ENCODE measurements at places on chromosomes 11 and 22.

GRCh38 chr11:107275632-107276031, 182.0 kb downstream of the CWF19L2 start:
- no peak for DNase-seq

GRCh38 chr11:105368711-105369110, 229.1 kb upstream of the CARD18 start:
- DNase-seq = peak; percentile 53

DNA sequence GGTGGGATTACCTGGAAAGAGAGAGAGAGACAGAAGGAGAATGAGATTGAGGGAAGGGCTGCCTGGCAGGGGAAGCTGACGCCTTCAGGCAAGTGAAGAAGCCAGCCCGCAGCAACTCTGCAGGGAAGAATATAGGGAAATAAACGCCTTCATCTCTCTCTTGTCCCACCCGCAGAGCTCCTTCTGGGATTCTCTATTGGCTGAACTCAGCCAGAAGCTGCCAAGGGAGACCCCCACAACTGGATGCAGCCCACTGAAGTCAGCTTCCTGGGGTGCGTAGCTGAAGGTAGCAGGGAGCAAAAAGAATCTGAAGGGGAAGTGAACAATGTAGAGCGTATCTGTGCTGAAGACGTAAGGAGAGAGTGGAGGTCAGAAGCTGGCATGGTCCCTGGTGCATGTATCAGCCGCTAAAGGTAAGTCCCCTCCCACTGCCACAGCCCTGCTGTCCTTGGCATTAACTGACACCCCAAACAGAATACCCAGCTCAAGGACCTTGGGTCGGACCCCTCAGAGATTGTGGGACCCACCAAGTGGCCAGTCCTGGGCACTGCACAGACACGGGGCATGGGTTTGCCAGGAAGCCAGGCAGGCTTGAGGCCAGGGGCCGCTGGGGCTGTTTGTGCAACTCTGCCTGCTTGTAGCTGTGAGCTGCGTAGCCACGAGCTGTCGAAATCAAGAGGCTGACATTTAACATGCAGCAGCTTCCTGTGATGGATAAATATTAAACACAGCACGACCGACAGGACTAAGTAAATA, 469.9 kb downstream of the MN1 start:
- peak; percentile 86 for DNase-seq

- DNase-seq = no peak
Observed at GRCh38 chr11:2375964-2376551, 1.1 kb upstream of the CD81 start.

- peak; percentile 12 for DNase-seq
Observed at GRCh38 chr22:24836282-24836681, 30.3 kb downstream of the SGSM1 start.

GRCh38 chr11:119509969-119510401, 87.0 kb upstream of the THY1 start:
- peak; percentile 86 for DNase-seq

- DNase-seq = no peak
Observed at GRCh38 chr11:60987577-60988277, 16.2 kb downstream of the CD6 start.

- peak; percentile 41 for DNase-seq
Observed at GRCh38 chr11:34926831-34927132, 10.4 kb downstream of the PDHX start.

DNA sequence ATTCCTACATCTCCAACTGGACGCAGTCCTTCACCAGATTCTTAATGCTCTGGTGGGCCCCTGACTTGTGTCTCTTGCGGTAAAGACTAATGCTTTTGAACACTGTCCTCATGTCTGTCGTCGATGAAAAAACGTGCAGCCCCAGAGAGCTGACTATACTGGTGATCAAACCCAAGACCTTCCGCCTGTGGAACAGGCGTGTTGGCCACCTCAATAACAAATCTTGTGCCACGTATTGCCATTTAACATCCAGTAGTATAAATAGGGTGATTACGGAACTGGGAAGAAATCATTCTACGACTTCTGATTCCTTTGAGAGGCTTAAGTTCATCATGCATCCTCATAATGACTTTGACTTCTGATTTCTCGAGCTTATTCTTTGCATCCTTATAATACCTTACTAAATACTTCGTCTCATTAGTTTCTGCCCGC, 45.6 kb downstream of the OR4D9 start:
- DNase-seq = peak; percentile 39

DNA sequence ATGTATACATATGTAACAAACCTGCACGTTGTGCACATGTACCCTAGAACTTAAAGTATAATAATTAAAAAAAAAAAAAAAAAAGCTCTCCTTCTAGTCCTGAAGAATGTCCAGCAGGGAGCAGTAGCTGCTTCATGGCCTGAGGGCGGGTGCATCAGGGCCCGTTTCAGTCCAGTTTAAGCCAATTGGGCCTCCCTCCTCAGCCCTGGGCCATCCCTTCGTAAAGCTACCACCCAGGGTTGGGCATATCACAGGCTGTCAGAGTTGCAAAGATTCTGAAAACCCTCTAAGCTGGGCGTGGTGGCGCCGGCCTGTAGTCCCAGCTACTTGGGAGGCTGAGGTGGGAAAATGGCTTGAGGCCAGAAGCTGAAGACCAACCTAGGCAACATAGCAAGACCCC, 5.4 kb downstream of the TMPRSS13 start:
- DNase-seq = peak; percentile 9

DNA sequence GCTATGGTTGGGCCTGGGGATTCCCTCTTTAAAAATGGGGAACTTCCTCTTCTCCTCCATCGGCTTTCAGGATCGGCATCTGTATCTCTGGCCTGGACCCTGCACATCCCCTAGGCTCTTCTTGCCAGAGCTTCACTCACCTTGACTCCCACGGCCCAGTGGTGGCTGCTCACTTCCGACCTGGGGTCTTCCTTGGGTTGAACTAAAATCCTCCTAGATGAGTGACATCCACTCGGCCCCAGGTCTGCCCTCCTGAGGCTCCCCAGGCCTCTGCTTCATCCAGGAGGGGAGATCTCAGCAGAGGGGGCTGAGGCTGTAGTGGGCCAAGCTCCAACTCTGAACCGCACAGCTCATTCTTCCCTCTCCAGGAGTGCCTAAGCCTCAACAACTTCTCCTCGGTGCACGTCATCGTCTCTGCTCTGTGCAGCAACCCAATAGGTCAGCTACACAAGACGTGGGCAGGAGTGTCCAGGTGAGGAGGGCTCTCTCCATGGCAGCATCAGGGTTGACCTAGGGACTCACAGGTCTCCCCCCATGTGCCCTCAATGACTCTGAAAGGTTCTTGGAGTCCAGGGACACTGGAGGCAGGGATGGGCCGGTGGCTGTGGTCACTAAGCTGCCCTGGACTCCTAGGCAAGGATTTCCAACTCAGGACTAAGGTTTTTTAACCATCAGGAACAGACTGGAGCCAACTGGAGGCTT, 3.3 kb downstream of the RGL4 start:
- DNase-seq = no peak

- DNase-seq = no peak
Observed at GRCh38 chr11:38835966-38836365, 2237.9 kb upstream of the RAG2 start.

- no peak for DNase-seq
Observed at GRCh38 chr22:45769569-45770210, 98.1 kb downstream of the ATXN10 start.

DNA sequence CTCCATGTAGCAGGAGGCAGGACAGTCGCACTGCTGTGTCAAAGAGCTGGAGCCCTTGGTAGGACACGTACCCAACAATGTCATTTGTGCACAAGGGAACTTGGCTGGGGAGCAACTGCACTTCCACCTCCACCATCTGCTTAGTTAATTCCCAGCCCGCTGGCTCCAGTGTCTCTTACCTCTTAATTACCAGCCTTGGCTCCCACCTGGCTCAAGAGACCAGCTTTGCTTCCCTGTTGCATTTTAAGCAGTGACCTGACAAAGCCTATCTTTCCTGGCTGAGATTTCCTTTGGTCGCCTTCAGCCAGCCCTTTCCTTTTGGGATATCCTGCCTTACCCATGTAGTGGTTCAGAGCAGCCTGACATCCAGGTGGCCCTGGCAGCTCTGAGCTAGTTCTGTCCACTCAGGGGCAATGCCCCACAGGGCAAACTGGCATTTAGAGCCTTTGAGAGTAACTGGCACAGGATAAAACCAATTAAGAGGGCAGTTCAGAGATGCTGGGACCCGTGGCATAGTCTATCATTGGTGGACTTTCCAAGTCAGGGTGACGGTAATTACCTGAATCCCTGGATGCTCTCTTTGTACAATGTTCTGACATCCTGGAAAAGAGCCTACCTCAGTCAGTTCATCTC, 212.6 kb upstream of the SORL1-AS1 start:
- DNase-seq = no peak

DNA sequence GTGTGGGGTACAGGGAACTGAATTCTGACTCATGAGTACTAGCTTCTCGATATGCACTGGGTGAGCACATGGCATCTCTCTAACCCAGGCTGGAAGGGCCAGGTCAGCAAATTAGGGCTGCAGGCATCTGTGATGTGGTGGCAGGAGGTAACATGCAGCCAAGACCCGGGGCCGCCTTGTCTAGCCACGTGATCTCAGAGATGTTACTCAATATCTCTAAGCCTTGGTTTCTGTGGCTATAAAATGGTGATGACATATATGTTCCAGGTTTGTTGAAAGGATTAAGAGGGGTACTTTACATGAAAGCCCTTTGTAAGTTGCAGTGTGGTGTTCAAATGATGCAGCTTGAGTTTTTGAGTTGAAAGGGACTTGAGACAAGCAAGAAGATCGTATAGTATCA, 3.2 kb downstream of the ST14 start:
- peak; percentile 51 for DNase-seq

GRCh38 chr11:45180179-45180847, 33.9 kb downstream of the PRDM11 start:
- DNase-seq = peak; percentile 5

- no peak for DNase-seq
Observed at GRCh38 chr22:41987276-41987675, 11.3 kb upstream of the WBP2NL start.

DNA sequence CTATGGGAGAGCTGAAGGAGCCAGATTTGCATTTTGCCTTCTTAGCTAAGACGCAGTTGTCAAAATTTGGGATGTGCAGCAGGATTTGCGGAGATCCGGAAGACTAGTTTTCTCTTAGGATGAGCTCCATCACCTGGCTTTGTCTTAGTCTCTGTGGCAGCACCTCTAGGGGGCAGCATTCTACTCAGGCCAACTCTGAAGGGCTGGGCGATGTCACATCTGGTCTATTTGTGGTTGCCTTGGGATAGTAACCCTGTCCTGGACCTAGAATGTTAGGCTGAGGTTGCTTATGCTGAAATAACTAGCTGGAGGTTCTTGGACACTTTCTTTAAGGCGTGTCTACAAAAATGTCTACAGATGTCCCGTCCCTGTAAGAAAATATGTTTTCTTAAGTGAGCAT, 116.2 kb downstream of the FAT3 start:
- peak; percentile 41 for DNase-seq

DNA sequence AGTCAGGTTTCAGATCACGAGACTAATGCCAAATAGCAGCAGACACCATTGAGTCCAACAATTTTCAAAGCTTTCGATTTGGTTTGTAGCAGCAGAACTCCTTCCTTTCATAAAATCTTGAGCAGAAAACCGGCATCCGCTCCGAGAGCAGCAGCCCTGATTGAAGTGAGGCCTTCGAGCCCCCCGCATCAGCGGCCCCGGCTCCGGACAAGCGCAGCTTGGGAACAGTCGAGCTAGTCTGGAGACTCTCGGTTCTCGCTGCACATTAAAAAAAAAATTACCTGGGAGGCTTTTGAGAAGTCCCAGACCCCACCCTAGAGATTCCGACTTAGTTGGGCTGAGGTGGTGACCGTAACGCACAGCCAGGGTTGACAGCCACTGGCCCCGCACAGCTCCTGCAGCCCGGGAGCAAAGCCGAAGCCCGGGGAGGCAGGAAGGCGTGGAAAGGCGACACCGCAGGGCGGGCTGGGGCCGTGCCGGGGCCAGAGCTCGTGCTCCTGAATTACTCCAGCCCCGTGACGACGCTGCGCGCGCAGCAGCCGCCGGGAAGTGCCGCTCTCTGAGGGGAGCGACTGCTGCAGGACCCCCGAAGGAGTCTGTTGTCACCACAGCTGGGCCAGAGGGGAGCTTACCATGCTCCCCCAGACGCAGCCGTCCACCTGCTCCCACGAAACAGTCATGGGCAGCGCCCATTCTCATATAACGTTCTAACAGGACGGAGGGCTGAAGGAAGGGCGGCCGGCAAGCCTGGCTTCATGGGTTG, 57.8 kb downstream of the SPATA19 start:
- no peak for DNase-seq
